Stimulated activated naive CD8-positive, alpha-beta T cell treated with anti-CD3 and anti-CD28 coated beads, Interleukin-15, Interleukin-2, amounts not matched to agents 100 U/mL and 50 U/mL, for 24 hours (primary cell): ENCODE measurements at places on chromosomes 4 and X.

- no peak for DNase-seq
Observed at GRCh38 chr4:61152433-61152832, 47.7 kb upstream of the ADGRL3 start.

GRCh38 chrX:132778917-132779316, 179.5 kb downstream of the HS6ST2 start:
- DNase-seq: no peak

- DNase-seq: no peak
Observed at GRCh38 chr4:77893451-77893850, 30.8 kb downstream of the MRPL1 start.

GRCh38 chr4:149897783-149898182, 82.1 kb upstream of the IQCM start:
- no peak for DNase-seq

DNA sequence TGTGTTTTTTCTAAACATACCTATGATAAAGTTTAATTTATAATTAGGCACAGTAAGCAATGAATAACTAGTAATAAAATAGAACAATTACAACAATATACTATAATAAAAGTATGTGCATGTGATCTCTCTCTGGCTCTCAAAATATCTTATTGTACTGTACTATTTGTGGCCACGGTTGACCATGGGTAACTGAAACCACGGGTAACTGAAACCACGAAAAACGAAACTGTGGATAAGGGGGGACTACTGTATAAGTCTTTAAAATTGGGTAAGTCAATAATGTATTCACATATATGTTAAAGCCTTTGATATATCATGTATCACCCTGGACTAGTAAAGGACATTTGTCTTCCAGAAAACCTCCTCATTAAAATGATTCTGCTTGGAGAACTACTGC, 20.0 kb downstream of the TMEM154 start:
- DNase-seq: no peak

- no peak for DNase-seq
Observed at GRCh38 chr4:55398966-55399365, 3.2 kb downstream of the TMEM165 start.

DNA sequence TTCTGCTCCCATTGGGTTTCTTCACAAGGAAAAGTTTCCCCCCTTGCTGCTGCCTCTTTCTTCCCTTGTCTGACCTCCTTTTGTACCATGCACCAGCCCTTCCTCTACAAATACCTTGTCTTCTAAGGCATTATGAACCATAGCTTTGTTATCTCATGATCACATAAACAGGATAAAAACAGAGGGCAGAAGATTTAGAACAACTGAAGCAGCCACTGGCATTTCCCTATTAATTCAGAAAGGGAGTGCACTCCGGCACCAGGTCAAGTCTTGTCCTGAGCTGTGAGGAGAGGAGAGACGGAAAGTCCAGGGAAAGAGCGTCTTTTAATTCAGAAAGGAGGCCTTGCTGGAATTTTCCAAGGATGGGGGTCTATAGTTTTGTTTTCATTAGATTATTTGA, 281.7 kb downstream of the RCHY1 start:
- DNase-seq: no peak

GRCh38 chr4:154305616-154306015, 186.0 kb downstream of the DCHS2 start:
- no peak for DNase-seq

- no peak for DNase-seq
Observed at GRCh38 chrX:68824565-68825125, 4.2 kb upstream of the EFNB1 start.

DNA sequence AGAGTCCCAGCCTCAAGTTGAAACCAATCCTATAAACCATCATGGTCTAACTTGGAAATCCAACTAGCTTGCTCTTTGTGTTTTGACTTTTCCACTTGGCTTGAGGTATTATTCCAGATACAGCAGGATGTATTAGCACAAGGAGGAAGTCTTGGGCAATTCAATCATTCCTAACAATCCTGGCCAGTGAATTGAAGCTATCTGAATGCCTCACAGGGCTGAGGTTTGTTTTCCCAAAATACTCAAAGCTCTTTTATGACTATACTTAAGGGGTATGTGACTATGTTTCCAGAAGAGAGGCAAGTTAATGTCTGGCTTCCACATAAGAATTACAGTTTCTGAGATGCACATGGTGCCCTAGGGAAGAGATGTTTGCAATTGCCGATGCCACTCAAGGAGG, 66.8 kb upstream of the SH3RF1 start:
- no peak for DNase-seq

- no peak for DNase-seq
Observed at GRCh38 chrX:42128020-42128419, 204.7 kb upstream of the CASK start.

DNA sequence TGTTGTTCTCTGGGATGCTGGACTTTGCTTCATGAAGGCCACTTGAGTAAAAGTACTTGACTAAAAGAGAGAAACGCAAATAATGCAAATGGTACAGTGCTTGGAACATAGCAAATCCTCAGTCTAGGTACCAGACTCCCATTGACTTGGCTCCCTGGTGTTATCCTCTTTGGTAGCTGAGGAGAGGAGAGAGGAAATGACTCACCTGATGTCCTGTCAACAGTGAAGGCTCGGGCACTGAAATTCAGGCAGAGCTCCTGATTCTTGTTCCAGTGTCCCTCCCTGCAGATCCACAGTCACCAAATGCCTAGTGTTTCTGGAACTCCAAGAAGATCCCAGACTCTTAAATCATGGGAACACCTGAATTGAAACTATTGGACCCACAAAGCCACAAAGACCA, 22.5 kb upstream of the TCEAL4 start:
- no peak for DNase-seq

DNA sequence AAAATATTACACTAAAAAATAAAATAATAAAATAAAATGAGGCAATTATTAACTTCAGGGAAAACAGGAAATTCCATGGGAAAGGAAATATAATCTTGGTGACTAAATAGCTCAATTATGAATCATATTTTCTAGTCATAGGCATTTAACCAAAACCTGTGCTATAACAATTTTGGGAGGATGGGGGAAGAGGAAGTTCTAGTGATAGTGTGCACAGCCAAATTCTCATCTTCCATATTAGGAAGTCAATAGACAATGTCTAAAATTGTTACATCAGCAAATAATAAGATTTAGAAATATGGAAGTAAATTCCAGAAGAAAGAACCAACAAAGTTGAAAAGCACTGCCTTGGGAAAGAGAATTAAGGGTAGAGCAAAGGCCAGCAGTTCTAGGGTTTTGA, 2.8 kb downstream of the AWAT2 start:
- no peak for DNase-seq

- no peak for DNase-seq
Observed at GRCh38 chrX:41086627-41086932, 1.3 kb downstream of the USP9X start.

DNA sequence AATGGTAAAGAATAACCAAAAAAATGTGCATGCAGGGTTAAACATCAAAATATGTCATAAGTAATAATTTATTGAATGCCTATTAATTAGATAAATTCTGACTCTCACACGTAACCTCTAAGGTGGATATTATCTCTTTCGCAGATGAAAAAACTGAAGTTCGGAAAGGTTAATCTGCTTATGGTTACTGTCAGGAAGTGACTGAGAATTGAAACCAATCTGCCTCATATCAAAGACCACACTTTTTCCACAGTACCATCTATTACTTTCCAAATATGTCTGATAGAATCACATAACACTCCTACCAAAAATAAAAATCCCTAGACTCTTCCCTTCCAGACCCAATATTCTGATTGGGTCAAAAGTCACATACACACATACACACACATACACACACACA, 6.2 kb downstream of the CHIC2 start:
- DNase-seq: no peak

DNA sequence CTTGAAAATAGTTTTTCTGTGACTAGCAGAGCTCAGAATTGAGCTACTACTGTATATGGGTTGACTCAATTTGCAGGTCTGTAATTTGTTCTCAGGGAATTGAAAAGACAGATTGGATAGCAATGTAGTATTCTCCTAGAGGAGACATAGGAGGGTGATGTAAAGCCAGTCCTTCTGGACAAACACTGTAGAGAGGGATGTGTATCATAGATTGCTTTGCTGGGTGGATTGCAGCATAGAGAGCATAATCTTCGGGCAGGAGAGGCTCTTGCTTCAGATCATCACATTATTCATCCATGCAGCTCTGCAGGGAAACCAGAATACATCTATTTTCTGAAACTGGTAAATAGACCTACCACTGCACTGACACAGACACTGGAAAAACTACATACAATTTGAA, 1110.5 kb downstream of the RAPGEF2 start:
- DNase-seq: no peak

- no peak for DNase-seq
Observed at GRCh38 chrX:109687903-109688302, 45.2 kb downstream of the ACSL4 start.

DNA sequence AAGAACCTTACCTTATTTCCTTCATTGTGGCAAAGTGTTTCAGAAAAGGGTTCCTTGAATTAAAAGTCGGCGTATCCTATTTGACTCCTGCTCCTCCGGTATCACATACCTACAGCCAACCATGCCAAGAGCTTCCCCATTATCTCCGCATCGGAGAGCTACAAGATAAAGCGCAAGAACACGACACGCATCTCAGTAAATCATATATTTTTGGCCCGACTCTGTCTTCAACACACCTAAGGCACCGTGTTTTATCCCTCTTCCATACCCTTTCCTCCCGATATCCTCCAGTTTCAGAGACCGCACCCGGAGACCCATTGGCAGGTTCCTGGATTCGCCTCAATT, 497 bp upstream of the THAP9 start:
- DNase-seq: no peak

DNA sequence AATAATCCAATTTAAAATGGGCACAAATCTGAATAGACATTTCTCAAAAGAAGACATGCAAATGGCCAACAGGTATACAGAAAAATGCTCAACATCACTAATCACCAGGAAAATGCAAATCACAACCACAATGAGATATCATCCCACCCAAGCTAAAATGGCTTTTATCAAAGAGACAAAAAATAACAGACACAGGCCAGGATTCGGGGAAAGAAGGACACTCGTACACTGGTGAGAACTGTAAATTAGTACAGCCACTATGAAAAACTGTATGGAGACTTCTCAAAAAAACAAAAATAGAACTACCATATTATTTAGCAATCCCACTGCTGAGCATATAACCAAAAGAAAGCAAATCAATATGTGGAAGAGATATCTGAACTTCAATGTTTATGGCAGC, 8.5 kb downstream of the SPP1 start:
- no peak for DNase-seq

DNA sequence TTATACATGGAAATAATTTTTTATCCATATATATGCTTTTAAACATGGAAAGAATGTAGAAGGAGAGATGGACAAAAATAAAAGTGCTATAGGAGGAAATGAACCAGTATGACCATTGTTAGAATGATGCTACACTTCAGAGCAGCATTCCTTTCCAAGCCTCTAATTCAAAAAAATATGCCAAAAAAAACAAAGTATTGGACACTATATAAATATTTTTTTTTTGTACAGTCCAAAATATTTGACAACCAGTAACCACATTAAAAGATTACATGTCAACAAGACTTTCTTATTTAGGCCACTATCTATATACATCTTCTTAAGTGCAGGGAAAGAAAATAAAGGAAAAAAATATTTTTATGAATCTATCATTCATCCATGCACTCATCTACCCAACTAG, 198.6 kb downstream of the LRBA start:
- DNase-seq: no peak

DNA sequence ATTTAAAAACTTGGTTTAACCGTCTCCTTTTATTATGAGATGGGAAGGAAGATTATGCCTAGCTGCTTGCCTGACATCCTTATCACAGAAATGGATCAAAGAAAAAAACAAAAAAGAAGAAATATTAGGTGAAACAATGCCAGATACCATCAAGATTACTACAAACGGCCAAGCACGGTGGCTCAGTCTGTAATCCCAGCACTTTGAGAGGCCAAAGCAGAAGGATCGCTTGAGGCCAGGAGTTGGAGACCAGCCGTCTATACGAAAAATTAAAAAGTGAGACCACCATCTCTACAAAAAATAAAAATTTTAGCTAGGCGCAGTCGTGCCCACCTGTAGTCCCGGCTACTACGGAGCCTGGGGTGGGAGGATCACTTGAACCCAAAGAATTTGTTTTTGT, 2.3 kb downstream of the FRYL start:
- DNase-seq: no peak

GRCh38 chr4:13912966-13913365, 285.4 kb upstream of the BOD1L1 start:
- DNase-seq: no peak

DNA sequence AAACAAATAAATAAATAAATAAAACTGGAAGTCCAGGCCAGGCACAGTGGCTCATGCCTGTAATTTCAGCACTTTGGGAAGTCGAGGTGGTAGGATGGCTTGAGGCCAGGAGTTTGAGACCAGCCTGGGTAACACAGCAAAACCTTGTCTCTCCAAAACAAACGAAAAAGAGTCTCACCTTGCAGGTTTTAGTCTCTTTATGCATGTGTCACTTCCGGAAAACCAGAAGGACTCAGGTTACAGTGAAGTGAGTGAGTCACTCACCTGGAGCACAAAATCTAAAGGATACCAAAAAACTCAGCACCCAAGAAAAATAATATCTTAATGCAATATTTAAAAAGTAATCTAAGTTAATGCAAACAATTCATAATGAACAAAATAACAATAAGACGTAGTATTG, 20.1 kb upstream of the SLC34A2 start:
- DNase-seq: no peak

DNA sequence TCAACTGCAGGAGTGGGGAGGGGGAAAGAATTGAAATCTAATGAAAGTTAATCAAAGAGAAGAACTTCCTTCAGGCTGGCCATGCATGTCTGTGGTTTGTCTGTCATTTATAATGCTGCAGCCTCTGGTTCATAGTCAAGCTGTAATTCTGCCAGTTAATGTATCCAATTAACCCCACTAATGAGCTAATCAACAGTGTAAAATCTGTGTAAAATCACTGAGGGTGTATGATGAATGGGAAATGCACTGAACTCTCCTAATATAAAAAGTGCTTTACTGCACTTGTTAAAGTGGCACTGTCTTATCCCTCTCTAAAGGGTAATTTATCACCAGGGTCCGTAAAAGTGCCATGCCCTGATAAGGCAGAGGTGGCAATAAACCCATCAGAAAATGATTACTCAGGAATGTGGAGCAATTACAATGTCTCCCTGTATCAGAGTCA, 798.1 kb downstream of the PDHA2 start:
- no peak for DNase-seq

- DNase-seq: no peak
Observed at GRCh38 chr4:81512001-81512756, 40.5 kb upstream of the RASGEF1B start.

DNA sequence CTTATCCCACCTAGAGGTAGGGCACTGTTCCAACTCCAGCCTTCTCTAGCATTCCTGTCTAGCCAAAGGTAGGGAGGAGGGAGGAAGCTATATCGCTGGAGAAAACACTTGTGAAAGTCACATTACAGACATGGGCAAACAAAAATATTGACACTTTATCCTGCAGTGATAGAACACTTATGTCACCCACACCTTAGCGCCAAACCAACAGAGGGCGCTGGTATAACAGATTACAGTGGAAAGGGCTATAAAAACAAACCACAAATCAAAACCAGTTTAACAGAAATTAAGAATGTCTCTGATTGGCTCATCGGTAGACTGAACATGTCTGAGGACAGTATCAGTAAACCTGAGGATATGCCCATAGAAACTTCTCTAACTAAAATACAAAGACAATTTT, 451.3 kb downstream of the TLL1 start:
- no peak for DNase-seq
